ENCODE measurements at places on chromosomes 3 and 15. TPM values are rescaled to one million over a fixed set of nuclear protein-coding genes. Genes with fewer than 3 reads are reported as not detected.

The CHL1 gene
- 41.5 TPM for total RNA-seq

The DUOXA2 gene
- 10.0 TPM for total RNA-seq

The GPR149 gene
- total RNA-seq = not detected

The IQCH gene
- total RNA-seq = 2.2 TPM

The SPESP1 gene
- not detected for total RNA-seq

The EOMES gene
- total RNA-seq = 0.27 TPM

The IL5RA gene
- total RNA-seq = not detected

The STAC gene
- total RNA-seq = not detected

The CCR8 gene
- total RNA-seq = not detected

The SLC12A8 gene
- 7.4 TPM for total RNA-seq

The CHRNB4 gene
- total RNA-seq = 0.27 TPM

The ZBBX gene
- not detected for total RNA-seq

The ANKUB1 gene
- not detected for total RNA-seq
